ENCODE measurements at places on chromosomes 7 and 10.

- DNase-seq: no peak
These were observed 214.8 kb upstream of the CTBP2 start for GRCh38 chr10:125375210-125375609.

DNA sequence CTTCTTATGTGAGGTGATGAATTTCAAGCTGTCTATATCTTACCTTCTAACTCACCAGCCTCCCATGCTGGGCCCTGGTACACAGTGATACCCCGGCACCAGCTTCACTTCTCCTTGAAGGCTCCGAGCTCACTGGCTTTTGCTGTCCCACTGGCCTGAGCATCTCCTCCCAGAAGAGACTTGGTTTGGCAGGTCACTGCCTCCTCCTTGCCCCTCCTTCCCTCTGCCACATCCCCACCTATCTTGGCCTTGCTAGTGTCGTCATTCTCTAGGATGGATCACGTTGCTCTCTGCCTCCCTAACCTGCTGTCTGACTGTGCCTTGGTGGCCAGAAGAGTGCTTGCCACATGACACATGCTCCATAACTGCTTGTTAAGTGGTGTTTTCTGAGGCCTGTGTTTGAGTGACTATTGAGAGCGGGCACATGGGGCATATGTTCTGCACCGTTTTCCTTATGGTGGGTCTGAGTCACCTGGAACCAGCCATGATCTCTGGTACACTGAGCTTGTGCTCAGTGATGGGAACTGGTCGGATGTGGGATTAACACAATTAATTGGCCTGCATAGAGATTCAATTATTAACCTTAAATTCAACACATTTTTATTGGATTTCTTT lies 86.5 kb downstream of the TMEM178B start:
- DNase-seq: no peak

DNA sequence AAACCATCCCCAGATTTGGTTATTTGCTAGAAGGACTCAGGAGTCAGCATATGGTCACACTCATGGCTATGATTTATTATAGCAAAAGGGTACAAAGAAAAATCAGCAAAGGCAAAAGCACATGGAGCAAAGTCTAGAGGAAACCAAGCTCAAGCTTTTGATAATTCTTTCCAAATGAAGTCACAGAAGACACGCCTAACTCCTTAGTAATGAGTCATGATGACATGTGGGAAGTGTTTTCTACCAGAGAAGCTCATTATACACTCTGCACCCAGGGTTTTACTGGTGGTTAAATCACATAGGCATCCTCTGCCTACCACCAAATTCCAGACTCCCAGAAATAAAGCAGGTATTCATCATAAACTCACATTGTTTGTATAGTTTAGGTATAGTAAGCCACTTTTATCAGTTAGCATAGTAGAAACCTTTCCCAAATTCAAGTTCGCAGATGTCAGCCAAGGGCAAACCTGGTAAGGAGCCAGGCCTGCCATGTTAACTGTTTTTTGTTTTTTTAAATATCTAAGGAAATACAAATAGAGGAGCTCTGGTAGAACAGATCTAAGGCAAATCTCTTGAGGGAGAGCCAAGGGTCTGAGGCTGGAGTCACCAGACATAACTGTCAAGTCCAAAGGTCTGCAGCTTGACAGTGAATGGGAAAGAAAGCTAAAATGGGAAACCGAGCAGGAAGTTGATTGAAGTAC lies 15.4 kb upstream of the HIBADH start:
- no peak for DNase-seq

DNA sequence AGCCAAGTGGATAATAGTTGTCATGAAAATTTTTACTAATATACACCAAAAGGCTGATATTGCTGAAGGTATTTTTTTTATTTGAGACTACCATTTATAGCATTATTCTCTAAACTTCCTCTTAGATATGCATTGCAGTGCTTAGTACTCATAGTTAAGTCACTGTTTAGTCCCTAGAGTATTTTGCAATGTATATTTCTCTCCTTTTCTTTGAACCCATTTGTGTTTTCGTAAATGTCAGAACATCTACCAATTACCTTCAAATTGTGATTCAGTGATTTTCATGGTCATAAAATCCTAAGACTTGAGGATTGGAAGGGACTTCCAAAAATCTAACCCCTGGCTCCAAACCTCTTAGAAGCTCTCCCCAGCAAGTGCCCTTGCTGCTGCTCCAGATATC lies 21.5 kb upstream of the CYP26C1 start:
- DNase-seq: no peak

DNA sequence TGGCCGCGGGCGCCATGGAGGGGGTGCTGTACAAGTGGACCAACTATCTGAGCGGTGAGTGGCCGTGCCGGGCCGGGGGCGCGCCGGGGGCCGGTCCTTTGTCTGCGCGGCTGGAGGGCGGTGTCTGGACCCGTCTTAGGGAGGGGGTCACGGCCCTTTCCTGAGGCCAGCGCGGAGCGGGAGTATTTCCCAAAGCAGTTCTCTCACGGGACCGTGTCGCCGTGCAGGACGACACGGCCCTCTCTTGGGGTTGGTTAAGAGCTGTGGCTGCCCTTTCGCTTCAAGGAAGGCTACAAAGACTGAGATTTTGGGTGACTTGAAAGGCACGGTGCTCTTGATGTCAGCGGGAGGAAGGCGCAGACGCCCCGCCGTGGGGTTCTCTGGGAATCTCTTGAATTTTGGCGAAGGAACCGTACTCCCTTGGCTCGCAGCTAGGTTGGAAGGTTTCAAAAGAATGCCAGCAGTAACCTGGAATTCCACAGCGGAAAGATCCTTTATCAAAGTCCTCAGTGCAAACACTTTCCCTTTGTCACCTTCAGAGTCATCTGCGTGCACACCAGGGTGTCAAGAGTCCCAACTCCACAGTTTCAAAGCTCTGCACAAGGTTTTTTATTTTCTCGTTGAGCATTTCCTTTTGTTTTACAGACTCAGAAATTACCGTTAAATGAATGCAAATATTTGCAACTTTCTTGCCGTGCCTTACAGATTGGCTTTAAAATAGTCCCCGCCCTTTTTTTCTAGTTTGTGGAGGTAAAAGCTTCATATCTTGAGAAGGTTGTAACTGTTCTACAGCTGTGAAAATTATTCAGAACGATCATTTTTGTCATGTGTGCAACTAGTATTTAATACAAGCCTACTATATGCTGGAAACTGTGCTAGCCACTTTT lies 780 bp downstream of the PLEKHA8 start:
- no peak for DNase-seq

DNA sequence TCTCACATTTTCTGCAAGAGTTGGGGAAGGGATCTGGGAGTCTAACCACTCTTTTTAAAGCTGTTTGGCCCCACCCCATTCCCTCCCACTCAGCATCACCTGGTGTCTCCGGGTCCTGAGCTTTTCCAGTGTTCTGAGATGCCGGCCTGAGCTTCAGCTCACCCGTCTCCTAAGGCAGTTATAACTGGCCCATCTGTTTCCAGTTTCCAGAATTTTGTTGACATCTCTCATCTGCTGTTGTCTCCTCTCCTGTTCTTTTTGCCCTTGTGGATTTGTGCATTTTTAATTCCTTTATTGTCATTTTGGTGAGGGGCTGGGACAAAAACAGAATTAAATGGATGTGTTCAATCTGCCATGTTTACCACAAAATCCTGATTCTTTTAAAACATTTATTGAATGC lies 160.6 kb downstream of the C10orf105 start:
- no peak for DNase-seq

GRCh38 chr10:104123397-104123796 lies 1.4 kb downstream of the SFR1 start:
- DNase-seq: no peak

GRCh38 chr7:120925392-120925791 lies 25.2 kb upstream of the ING3 start:
- DNase-seq: no peak

GRCh38 chr7:155510975-155511701 lies 35.2 kb downstream of the CNPY1 start:
- no peak for DNase-seq

GRCh38 chr7:120539321-120539720 lies 266.3 kb downstream of the KCND2 start:
- no peak for DNase-seq

GRCh38 chr7:43141091-43141490 lies 28.6 kb downstream of the HECW1 start:
- no peak for DNase-seq

DNA sequence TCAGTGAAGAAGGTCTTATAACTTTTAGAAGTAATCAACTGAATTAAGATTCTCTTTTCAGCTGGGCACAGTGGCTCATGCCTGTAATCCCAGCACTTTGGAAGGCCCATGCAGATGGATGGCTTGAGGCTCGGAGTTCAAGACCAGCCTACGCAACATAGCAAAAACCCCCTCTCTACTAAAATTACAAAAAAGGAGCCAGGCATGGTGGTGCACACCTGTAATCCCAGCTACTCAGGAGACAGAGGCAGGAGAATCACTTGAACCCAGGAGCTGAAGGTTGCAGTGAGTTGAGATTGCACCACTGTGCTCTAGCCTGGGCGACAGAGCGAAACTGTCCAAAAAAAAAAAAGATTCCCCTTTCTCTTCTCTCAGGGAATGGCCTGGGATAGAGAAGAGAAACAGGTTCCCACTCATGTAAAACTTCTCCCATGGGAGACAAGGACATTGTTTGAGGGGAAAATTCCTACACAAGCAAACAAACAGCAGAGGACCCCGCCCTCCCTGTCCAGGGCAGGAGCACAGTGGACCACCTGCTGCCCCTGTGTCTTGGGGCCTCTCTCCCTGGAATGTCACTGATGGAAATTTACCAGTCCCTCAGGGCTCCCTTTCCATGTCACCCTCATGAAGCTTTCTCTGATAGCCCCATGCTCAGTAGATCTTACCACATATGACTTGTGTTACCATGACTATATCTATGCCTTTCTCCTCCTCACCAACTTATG lies 5.6 kb downstream of the IL2RA start:
- DNase-seq: no peak

DNA sequence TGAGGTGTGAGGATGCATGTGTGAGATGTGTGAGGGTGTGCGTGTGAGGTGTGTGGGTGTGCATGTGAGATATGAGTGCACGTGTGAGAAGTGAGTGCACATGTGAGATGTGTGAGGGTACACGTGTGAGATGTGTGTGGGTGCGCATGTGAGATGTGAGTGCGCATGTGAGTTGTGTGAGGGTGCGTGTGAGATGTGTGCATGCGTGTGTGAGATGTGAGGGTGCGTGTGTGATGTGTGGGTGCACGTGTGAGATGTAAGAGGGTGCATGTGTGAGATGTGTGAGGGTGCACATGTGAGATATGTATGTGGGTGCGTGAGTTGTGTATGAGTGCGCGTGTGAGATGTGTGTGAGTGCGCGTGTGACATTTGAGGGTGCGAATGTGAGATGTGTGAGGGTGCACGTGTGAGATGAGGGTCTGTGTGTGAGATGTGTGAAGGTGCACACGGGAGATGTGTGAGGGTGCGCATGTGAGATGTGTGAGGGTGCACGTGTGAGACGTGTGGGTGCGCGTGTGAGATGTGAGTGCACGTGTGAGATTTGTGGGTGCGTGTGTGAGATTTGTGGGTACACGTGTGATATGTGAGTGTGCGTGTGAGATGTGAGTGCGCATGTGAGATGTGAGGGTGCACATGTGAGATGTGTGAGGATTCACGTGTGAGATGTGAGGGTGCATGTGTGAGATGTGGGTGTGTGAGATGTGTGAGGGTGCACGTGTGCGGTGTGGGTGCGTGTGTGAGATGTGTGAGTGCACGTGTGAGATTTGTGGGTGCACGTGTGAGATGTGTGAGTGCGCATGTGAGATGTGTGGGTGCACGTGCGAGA lies 30.5 kb downstream of the PPIF start:
- no peak for DNase-seq

GRCh38 chr7:94245500-94245899 lies 149.2 kb upstream of the COL1A2 start:
- no peak for DNase-seq

DNA sequence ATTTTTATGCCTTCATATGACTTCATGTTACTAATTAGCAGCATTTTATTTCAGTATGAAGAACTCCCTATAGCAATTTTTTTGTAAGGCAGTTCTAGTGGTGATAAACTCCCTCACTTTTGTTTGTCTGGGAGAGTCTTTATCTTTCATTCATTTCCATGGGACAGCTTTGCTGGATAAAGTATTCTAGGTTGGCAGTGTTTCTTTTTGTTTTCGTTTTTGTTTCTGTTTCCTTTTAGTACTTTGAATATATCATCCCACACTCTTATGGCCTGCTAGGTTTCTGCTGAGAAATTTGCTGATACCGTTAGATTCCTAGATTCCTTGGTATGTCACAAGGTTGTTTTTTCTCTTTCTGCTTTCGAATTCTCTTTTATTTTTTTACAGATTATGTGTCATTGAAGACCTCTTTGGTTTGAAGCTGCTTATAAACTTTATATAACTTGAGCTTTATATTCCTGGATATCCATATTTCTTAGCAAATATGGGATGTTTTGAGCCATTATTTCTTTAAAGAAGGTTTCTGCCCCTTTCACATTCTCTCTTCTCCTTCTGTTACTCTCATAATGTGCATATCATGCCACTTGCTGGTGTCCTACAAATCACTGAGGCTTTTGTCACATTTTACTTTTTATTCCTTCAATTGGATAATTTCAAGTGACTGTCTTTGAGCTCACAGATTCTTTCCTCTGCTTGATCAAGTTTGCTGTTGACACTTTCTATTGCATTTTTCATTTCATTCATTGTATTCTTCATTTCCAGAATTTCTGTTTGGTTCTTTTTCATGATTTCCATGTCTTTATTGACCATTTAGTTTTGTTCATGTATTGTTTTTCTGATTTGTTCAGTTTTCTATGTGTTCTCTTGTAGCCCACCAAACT lies 28.9 kb upstream of the AHR start:
- no peak for DNase-seq

- no peak for DNase-seq
These were observed 89.1 kb upstream of the HABP2 start for GRCh38 chr10:113463777-113464176.

GRCh38 chr10:75977139-75977538 lies 545.7 kb downstream of the LRMDA start:
- DNase-seq: no peak

- no peak for DNase-seq
These were observed 12.6 kb upstream of the TBRG4 start for GRCh38 chr7:45123913-45124710.

DNA sequence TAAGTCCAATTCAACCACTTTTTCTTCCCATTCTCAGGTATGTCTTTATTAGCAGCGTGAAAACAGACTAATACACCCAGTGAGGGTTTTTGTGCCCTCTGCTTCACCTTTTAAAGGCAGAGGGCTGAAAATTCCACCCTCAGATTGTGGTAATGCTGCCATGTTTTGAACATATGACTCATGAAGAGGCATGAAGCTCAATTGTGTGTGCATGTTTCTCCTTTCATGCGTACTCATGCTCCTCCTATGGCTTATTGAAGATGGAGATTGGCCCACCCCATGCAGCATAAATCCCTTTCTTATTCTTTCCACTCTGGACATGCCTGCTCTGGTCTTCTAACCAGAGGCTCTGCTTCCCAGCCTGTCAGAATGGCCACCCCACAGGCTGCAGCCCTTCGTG lies 168.0 kb upstream of the PRKCQ start:
- DNase-seq: no peak

DNA sequence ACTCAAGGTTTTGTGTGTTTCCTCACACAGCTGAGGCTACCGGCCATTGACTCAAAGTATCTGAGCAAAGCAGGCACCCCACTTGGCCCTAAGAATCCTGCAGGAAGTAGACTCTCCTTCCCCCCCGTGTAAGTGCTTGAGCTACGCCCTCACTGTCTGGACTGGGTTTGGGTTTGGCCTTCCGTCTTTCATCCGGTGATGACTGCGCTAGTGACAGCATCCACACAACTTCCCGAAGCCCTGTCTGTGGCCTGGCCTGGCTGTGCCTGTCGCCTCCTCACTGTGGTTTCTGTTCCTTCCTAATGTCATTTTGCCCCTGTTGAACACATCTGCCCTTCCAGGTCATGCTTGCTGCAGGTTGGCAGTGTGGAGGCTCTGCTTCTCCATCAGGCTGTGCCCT lies 14.5 kb downstream of the C7orf57 start:
- no peak for DNase-seq
